ENCODE measurements at places on chromosomes 12 and 14.

DNA sequence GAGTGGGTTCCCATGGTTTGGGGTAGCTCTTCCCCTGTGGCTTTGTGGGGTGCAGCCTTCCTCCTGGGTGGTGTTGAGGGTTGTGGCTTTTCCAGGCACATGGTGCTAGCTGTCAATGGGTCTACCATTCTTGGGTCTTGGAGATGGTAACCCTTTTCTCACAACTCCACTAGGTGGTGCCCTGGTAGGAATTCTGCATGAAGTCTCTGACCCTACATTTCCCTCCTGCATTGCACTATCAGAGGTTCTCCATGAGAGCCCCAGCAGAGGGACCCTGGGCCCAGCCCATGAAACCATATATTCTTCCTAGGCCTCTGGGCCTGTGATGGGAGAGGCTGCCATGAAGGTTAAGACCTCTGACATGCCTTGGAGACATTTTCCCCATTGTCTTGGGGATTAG is 1093.3 kb downstream of the SLC16A7 start:
- DNase-seq = no peak

GRCh38 chr14:79734151-79734550 is 477.2 kb downstream of the DIO2 start:
- no peak for DNase-seq

DNA sequence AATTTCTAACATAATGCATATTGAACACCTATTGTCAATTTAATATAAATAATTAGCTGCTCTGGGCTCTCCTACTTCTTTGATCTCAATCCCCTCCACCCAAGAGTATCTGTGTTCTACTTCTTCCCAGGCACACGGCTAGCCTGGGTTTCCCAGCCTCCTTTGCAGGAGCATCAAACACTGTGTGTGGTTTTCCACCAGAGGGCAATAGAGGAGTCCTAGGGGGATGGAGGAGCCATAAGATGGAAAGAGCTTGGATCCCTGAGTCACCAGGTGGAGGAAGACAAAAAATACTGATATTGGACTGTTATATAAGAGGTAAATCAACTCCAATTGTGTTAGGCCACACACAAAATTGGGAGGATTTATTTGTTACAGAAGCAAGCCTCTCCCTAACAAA is 333.7 kb downstream of the GLT1D1 start:
- DNase-seq = peak; percentile 34

DNA sequence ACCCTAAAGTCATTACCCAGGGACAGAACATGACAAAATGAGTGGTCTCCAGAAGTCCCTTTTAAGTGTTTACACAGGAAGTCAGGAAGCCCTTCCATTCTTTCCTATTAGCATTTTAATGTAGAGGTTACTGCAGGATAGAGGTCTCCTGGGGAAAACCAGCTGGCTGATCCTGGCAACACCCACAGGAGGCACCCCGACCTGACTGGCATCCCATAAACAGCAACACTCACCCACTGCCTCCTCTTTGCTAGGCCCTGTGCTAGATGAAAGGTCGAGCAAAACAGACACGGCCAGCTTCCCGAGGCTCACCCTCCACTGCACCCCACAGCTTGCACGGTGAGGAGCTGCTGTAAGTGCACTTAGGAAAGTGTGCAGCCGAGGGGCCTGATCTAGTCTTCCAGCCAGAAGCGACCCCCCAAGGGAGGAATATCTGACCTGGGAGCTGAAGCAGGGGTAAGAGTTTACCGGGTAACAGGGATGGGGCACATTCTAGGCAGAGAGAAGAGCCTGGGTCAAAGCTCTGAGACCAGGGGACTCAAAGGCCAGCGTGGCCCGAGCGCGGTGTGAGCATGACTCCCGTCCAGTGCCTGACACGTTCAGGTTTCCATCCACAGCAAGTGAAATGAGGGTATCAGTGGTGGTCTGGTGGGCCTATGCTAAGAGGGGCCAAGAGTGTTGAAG is 9.0 kb downstream of the DAZAP2 start:
- DNase-seq = no peak

- no peak for DNase-seq
These were observed 736.3 kb downstream of the RPS29 start for GRCh38 chr14:48849741-48850322.

- DNase-seq = no peak
These were observed 665 bp downstream of the RHOF start for GRCh38 chr12:121792607-121793439.

- DNase-seq = no peak
These were observed 232.8 kb upstream of the ATP2B1 start for GRCh38 chr12:89941436-89941835.

GRCh38 chr14:68444449-68445168 is 348.3 kb downstream of the ZFP36L1 start:
- DNase-seq = no peak

DNA sequence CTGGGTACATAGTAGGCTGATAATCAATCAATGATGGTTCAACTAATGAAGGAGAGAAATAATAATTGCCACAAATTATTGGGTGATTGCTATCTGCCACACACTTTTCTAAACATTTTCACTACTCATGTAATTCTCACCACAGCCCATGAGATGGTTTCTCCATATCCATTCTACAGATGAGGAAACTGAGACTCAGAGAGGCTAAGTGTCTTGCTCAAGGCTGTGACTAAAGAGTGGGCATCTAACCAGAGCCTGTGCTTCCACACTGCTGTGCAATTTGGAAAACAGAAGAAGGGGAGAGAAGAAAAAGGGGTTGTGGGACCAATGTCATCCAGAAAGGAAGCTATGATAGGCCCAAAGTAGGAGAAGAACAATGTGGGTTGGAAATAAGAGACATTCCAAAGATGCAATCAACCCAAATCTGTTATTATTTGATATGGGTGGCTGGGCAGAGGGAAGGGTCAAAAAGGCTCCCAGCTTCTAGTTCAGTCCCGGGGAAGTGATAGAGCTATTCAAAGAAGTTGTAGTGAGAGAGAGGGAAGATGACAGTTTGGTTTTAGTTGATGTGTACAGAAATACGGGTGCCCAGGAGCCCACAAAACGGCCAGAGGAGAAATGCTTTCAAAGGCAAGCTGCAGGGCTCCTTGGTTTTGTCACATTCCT is 483 bp upstream of the NR1H4 start:
- no peak for DNase-seq

DNA sequence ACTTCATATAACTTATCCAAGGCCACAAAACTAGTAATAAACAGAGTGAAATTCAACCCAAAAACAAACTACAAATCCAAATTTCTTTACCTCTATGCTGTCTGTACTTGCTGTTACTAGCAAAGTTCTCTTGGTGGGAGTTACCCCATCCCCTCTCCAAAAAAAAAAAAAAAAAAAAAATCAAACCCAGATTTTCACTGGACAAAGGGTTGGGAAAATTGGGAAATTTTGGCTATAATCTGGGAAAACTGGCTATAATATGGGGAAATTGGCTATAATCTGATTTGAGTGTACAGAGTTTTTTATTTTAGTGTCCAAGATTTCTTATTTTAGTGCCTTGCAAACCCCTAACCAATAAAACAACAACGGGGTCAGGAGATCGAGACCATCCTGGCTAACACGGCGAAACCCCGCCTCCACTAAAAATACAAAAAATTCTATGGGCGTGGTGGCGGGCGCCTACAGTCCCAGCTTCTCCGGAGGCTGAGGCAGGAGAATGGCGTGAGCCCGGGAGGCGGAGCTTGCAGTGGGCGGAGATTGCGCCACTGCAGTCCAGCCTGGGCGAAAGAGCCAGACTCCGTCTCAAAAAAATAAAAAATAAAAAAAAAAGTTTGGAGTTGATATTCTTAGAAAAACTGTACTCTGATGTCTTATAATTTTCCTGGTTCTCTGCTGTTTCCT is 148.4 kb downstream of the CHST11 start:
- no peak for DNase-seq

DNA sequence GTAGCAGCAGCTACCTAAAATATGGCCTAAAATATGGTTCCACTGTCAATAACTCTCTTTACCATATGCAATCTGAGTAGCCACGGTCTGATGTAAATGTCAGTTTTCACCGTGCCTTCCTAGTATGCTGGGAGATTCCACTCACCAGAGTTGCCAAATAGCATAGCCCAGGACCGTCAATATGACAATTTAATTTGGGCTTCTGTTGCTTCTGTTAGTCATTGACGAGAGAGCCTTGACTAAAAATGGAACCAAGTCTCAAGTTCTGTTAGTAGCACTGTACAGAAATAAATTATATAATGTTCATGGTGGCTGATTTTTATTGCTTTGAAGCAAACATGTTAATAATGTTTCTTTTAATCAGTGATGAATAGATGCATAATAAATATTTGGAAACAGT is 348.4 kb downstream of the BCAT1 start:
- DNase-seq = no peak

DNA sequence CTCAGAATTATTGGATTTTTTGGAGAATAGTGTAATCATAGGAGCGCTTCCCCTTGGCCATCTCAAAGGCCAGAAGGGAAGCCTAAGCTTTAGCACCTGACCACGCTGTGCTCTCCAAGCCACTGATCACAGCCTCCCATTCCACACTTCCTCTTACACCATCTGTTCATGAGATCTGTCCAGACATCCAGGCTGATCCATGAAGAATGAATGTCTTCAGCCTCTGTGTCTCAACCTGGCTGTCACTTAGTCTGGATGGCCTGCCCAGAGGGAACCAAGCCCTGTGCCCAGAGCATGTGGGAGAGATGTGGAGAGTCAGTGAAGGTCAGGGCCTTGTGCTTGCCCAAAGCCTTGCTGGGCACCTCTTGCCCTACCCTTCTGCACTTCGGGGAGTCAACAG is 40.5 kb downstream of the TSPAN11 start:
- no peak for DNase-seq

GRCh38 chr12:2982361-2982760 is 23.2 kb downstream of the TEAD4 start:
- no peak for DNase-seq

DNA sequence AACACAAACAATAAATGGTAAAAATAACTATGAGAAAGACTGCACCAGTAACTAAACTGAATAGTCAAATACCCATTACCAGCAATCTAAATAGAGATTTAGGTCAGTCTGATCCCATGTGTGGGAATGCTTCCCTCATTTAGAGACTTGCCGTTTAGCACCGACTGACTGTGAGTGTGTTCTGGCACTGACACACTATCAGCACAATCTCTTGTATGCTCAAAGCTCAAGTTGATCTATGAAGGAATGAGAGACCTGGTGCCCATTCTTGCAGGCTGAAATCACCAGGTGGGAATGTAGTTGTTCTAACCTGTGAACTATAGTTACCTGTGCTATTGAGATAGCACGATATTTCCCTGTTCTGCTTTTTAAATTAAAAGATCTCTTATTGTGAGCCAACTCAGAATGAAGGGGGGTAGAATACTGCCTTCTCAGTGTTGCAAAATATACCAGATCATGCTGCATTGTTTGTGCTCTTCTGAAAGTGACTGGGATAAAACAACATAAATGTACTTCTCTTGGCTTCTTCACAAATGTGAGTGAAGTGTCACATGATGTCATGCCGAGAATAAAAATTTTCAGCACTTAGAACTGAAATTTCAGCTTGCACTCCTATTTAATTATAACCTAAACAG is 99.6 kb downstream of the LIN7A start:
- DNase-seq = no peak

DNA sequence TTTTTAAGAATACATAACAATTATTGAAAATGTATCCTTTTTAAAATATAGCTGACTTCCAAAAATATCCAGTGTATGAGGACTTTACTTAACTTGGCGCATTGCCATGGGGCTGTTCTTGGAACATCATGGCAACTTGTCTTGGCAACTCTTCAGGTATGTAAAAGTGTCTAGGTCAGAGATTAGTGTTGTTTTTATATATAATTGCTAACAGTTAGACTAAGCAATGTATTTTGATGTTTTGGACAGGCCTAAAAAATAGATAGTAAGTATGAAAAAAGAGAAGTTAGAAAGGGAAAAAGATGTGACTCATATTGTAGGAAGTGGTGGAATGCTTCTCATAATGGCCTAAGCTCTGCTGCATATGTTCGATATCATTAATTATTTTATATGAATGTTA is 70.9 kb downstream of the MON2 start:
- DNase-seq = peak; percentile 57

DNA sequence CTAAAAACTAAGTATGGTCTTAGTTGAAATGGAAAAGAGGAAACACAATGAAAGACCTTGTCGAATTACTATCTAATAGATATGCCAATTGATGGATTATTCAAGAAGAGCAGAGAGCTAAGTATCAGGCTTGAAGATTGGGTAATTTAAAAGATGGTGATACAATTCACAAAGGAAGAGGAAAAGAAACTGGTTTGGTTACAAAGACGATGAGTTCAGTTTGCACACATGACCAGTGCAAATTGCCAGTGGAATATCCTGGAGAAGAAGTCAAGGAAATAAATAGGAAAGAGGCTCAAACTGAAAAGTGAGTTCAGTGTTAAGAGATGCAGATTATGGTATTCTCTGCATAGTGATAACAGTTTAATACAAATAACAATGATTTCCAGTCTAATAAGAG is 2.5 kb upstream of the RAP1B start:
- no peak for DNase-seq

GRCh38 chr14:45785240-45785639 is 532.2 kb upstream of the MIS18BP1 start:
- DNase-seq = no peak

- no peak for DNase-seq
These were observed 18.9 kb downstream of the DNAL1 start for GRCh38 chr14:73663548-73664212.

Measured in A549 (cell line).